ENCODE measurements at places on chromosomes 11 and 22.

GRCh38 chr22:50687829-50688228 is 15.2 kb downstream of the SHANK3 start:
- no peak for DNase-seq

- DNase-seq = no peak
Observed at GRCh38 chr22:47051441-47052071, 289.1 kb downstream of the TBC1D22A start.

- DNase-seq = no peak
Observed at GRCh38 chr22:42172773-42173172, 42.2 kb upstream of the CYP2D6 start.

DNA sequence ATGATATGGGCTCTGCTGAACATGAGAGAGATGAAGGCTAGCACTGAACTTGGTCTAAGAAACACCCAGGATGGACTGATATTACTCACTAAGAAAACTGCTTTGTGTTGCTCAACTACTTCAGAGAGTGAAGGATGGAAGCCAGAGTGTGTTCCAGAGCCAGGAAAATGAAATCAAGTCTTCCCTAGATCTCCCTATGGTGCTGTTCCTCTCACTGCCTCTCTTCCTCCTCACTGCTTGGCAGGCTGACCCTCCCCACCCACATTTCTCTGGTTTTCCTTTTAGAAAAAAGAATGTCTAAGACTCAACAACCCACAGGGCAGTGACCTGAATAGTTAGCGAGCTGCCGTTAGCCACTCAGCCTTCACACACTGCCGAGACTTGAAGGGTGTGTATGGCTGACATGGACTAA is 65.6 kb downstream of the CCDC81 start:
- DNase-seq = no peak

DNA sequence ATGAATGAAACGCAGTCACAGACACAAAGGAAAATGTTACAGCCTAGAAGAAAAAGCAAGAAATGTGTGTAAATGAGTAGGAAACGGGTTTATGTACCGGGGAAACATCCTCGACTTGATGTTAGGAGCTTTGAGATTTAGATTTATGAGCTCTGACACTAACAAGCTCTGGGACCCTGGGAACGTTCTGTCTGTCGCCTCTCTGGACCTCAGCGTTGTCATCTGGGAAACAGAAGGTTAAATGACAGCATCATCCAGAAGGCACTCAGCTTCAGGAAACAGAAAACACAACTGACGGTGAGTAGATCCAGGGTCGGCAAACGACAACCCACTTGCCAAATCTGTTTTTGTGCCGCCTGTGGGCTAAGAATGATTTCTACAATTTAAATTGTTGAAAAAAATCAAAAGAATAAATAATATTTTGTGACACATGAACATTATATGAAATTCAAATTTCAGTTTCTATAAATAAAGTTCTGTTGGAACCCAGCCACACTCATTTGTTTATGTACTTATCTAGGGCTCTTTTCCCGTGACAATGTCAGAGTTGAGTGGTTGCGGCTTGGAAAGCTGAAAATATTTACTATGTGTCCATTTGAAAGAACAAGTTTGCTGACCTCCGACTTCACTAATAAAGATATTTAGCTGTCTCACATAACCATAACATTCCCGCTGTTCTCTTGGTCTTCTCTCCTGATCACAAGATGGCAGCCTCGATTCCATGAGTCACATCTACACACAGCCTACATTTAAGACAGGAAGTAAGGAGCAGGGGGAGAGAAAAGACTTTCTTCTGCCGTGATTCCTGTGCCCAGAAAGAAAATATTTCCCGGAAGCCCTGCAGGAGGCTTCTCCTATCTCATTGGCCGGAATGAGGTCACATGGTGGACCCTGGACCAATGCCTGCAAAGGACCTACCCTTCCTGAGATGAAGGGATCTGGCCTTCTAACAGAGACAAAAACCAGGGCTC is 47.1 kb upstream of the SYT13 start:
- no peak for DNase-seq

DNA sequence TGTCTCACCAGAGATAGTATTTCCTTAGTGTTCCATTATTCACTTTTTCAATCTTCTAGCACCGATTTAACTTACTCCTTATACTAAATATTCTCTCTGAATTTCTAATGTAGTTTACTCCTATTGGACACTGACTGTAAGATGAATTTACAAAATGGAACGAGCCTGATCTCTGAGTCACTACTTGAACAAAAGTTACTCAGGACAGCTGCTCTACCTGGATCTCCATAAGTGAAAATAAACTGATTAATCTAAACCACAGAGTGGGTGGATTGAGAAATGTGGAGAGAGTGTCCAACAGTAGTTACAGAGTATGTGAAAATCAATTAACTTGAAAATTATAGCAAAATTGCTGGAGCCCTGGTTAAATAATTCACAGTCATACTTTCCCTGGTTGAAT is 141.7 kb upstream of the CHORDC1 start:
- no peak for DNase-seq
